NCI-H446 treated with DMSO at 0.1 percent for 48 hours (cell line): ENCODE measurements at places on chromosomes 16 and 17.

DNA sequence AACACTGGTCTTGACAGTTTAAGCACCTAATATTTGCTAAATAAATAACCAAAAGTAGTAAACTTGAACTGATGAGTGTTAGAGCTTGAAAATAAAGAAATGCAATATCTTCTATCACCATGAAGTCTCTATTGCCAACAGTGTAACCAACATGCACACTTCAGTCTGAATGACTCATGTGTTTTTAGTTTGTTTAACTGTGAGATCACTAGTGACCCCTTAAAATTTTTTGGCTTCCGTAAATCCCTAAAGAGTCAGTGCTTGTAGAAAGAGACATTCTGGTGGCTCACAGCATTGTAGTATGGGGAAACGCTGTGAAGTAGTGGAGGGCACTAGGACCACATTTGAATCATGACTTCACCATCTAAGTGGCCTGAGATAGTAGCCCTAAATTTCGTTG lies 341.1 kb downstream of the PMP22 start:
- DNase-seq = no peak

- DNase-seq = no peak
Measured at GRCh38 chr17:3727041-3727440, 3.3 kb downstream of the HASPIN start.

- no peak for DNase-seq
Measured at GRCh38 chr17:64497565-64498035, 746 bp upstream of the POLG2 start.

DNA sequence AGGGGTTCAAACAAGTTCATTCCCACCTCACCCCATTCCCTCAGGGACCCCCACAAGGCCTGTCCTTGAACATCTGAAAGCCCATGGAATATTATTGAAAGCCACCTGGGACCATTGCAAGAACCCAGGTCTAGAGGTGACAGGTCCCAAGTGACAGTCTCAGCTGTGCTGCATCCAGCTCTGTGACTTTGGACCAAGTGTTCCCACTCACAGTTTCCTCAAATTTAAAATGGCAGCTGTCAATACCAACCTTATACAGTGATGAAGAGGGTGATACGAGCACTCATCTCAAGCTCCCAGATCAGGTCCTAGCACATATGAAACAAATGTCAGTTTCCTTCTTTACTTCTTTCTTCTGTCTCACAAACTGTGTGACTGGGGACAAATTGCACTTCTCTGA lies 9.1 kb downstream of the ERAL1 start:
- DNase-seq = no peak
